ENCODE measurements at places on chromosomes 6 and 20. TPM values are rescaled to one million over a fixed set of nuclear protein-coding genes. Genes with fewer than 3 reads are reported as not detected.

ZSWIM3 gene
- total RNA-seq = 3.6 TPM

- H3K36me3 ChIP-seq = no peaks in the 10 kb centered on the region
- DNase-seq = no peak
- H3K27ac ChIP-seq = no peak overlapping the region
- H3K27me3 ChIP-seq = peaks cover 15% of the 10 kb centered on the region
Measured at GRCh38 chr6:136525586-136526195, 24.5 kb downstream of the MAP7 start.

GRCh38 chr6:85640821-85641220, 1.9 kb downstream of the SYNCRIP start:
- peak overlapping the region; percentile 96 for H3K4me3 ChIP-seq
- H3K27ac ChIP-seq = peak overlapping the region; percentile 99
- DNase-seq = no peak
- peaks cover 61% of the 10 kb centered on the region for H3K36me3 ChIP-seq
- no peaks in the 10 kb centered on the region for H3K27me3 ChIP-seq
- H3K4me1 ChIP-seq = peaks cover 51% of the 10 kb centered on the region

GRCh38 chr20:31607640-31608250, 2.7 kb downstream of the ID1 start:
- no peak for DNase-seq
- no peaks in the 10 kb centered on the region for H3K36me3 ChIP-seq
- H3K4me1 ChIP-seq = peaks cover 18% of the 10 kb centered on the region
- peaks cover 47% of the 10 kb centered on the region for H3K27me3 ChIP-seq
- no peak overlapping the region for H3K4me3 ChIP-seq
- no peak overlapping the region for H3K27ac ChIP-seq

DNA sequence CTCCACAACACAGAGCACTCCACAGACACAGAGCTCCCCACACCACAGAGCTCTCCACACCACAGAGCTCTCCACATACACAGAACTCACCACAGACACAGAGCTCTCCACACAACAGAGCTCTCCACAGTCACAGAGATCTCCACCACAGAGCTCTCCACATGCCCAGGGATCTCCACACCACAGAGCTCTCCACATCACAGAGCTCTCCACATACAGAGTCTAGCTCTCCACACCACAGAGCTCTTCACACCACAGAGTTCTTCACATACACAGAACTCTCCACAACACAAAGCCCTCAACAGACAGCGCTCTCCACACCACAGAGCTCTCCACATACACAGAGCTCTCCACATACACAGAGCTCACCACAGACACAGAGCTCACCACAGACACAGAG, 55.3 kb downstream of the ERMARD start:
- DNase-seq = no peak
- peaks cover 58% of the 10 kb centered on the region for H3K4me1 ChIP-seq
- no peaks in the 10 kb centered on the region for H3K36me3 ChIP-seq
- peaks cover 32% of the 10 kb centered on the region for H3K27me3 ChIP-seq

All from activated CD8-positive, alpha-beta T cell treated with anti-CD3 and anti-CD28 coated beads for 36 hours (primary cell).